Natural killer cell (primary cell): ENCODE measurements at places on chromosomes 5 and 9. TPM values are rescaled to one million over a fixed set of nuclear protein-coding genes. Genes with fewer than 3 reads are reported as not detected.

The ZNF658 gene
- total RNA-seq: 1.3 TPM

The ALDH1A1 gene
- not detected for total RNA-seq

The TESK1 gene
- 40.7 TPM for total RNA-seq

The CARD9 gene
- 1.6 TPM for total RNA-seq

The LCN6 gene
- total RNA-seq: not detected

The OR1J2 gene
- total RNA-seq: not detected

The SLC6A7 gene
- not detected for total RNA-seq

The CCDC183 gene
- total RNA-seq: 0.65 TPM

The OR13J1 gene
- not detected for total RNA-seq

The TRPM6 gene
- total RNA-seq: 12.8 TPM

The CCL21 gene
- total RNA-seq: not detected

The RORB gene
- 0.73 TPM for total RNA-seq

The SPINK13 gene
- not detected for total RNA-seq

The CCIN gene
- 2.0 TPM for total RNA-seq

The COL23A1 gene
- total RNA-seq: 0.15 TPM
